CD4-positive, CD25-positive, alpha-beta regulatory T cell (primary cell): ENCODE measurements at places on chromosomes 16 and 17. TPM values are rescaled to one million over a fixed set of nuclear protein-coding genes. Genes with fewer than 3 reads are reported as not detected.

TMC7 gene
- polyA plus RNA-seq, result not detected

FA2H gene
- not detected for polyA plus RNA-seq

TOP2A gene
- 2.1 TPM for polyA plus RNA-seq

SSTR5 gene
- not detected for polyA plus RNA-seq

RUNDC3A gene
- polyA plus RNA-seq, result not detected

CTRL gene
- 2.9 TPM for polyA plus RNA-seq

CIITA gene
- polyA plus RNA-seq, result 1.9 TPM

TVP23C gene
- 3.8 TPM for polyA plus RNA-seq

TNFRSF13B gene
- 2.7 TPM for polyA plus RNA-seq

KRTAP4-9 gene
- polyA plus RNA-seq, result not detected

NEUROD2 gene
- not detected for polyA plus RNA-seq

CCDC154 gene
- polyA plus RNA-seq, result not detected

RGS9 gene
- 0.60 TPM for polyA plus RNA-seq

GP1BA gene
- not detected for polyA plus RNA-seq

TNS4 gene
- polyA plus RNA-seq, result not detected

PRSS53 gene
- polyA plus RNA-seq, result 1.7 TPM

CTU2 gene
- polyA plus RNA-seq, result 12.9 TPM

DHRS7C gene
- not detected for polyA plus RNA-seq

HCRT gene
- polyA plus RNA-seq, result not detected

SBK1 gene
- 4.9 TPM for polyA plus RNA-seq

PRR15L gene
- polyA plus RNA-seq, result not detected

ZP2 gene
- not detected for polyA plus RNA-seq

MINK1 gene
- polyA plus RNA-seq, result 13.2 TPM

COX6A2 gene
- not detected for polyA plus RNA-seq

PYY gene
- polyA plus RNA-seq, result not detected

SHISA9 gene
- not detected for polyA plus RNA-seq

CNGB1 gene
- not detected for polyA plus RNA-seq

CCL14 gene
- polyA plus RNA-seq, result not detected

NOD2 gene
- 1.5 TPM for polyA plus RNA-seq

TMEM235 gene
- not detected for polyA plus RNA-seq

KRT27 gene
- polyA plus RNA-seq, result not detected

TBX21 gene
- polyA plus RNA-seq, result 8.5 TPM

RNF157 gene
- polyA plus RNA-seq, result 3.5 TPM

KRT28 gene
- not detected for polyA plus RNA-seq
